Stimulated activated CD4-positive, alpha-beta T cell treated with anti-CD3 and anti-CD28 coated beads, Interleukin-15, amount 100 ng/mL, for 48 hours (primary cell): ENCODE measurements at places on chromosomes 6 and 20.

GRCh38 chr20:48293671-48294070 is 508.4 kb upstream of the SULF2 start:
- no peak for DNase-seq

GRCh38 chr6:125924169-125924568 is 32.4 kb upstream of the HINT3 start:
- no peak for DNase-seq

- no peak for DNase-seq
These were observed 75.7 kb downstream of the REPS1 start for GRCh38 chr6:138912308-138912707.

DNA sequence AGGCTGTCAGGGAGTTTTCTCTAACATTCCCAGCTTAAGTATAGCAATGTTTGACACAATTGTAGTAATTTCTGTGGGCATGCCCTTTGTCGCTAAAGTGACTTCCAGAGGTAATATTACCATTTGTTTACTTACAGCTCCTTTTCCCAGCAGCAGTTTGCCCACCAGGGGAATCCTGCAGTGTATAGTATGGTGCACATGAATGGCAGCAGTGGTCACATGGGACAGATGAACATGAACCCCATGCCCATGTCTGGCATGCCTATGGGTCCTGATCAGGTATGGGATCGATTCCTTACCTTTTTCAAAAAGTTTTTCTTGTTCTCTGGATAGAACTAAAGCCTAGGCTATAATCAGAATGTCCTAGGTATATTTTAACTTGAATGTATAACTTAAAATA is 132.5 kb downstream of the SULF2 start:
- DNase-seq: no peak

- no peak for DNase-seq
These were observed 181.4 kb downstream of the PHF3 start for GRCh38 chr6:63816982-63817436.

GRCh38 chr6:72683797-72684196 is 61.9 kb downstream of the KCNQ5 start:
- no peak for DNase-seq

DNA sequence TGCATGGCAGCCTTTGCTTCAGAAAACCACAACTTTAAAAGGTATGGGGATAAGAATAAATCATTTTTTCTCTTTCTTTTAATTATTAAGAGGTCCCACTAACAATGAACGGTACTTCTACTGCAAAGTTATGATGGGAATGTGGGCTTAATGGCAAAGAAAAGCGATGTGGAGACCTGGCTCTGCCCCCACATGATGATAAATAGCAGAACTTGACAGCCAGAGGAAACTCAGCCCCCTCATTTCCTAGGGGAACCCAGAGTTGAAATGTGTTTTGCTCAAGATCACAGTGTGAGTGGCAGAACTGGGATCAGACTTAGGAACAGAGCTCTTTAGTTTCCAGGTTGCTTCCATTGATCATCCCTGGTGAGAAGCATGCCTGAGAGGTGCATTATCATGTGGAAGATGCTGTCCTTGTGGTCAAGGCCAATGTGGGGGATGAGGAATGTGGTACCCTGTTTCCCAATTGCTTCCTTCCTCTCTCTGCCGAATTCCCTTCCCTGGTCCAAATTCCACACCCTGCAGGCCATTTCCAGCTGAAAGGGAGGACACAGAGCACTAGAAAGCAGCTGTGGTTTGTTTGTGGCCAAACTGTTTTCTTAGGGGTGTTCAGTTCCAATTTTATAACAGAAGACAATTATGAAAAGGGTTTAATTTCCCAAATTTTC is 66.0 kb downstream of the BACH2 start:
- no peak for DNase-seq

- DNase-seq: no peak
These were observed 1.9 kb downstream of the EDN1 start for GRCh38 chr6:12291839-12292604.

DNA sequence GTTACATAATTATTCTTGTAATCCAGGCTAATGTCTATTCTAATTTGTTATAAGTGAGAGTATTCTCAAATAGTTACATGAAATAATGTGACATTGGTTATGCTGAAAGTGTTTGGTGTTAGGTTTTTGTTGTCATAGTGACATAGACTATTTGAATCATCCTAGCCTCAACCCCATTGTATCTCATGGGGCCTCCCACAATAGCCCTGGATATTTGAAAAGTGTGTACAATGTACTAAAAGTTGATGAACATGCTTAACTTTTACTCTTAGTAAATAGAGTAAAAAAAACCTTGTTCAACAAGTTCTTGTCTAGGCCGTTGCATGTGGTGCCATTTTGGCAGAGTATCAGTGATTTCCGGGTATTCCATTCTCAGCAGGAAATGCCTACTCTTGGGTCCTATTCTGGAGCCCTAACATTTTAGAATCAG is 83.0 kb downstream of the RTN4IP1 start:
- no peak for DNase-seq

GRCh38 chr6:40754461-40755045 is 167.4 kb upstream of the LRFN2 start:
- no peak for DNase-seq
